ENCODE measurements at places on chromosomes 16 and 17.

GRCh38 chr16:14205666-14206065 is 134.5 kb downstream of the MRTFB start:
- DNase-seq: no peak

- DNase-seq: no peak
These were observed 28.3 kb upstream of the TENT4B start for GRCh38 chr16:50124769-50125168.

GRCh38 chr16:50178491-50178941 is 25.4 kb downstream of the TENT4B start:
- no peak for DNase-seq

GRCh38 chr17:82424001-82424862 is 5.8 kb upstream of the OGFOD3 start:
- peak; percentile 54 for DNase-seq

GRCh38 chr17:2369039-2369438 is 31.7 kb downstream of the SGSM2 start:
- DNase-seq: no peak

- DNase-seq: no peak
These were observed 6.4 kb upstream of the FOXJ1 start for GRCh38 chr17:76147211-76148014.

- no peak for DNase-seq
These were observed 22.3 kb downstream of the DYNLRB2 start for GRCh38 chr16:80563066-80563465.

- no peak for DNase-seq
These were observed 18.0 kb downstream of the B9D1 start for GRCh38 chr17:19344311-19345066.

- DNase-seq: no peak
These were observed 178.3 kb downstream of the CDK5R1 start for GRCh38 chr17:32664936-32665583.

GRCh38 chr17:57366177-57366557 is 109.8 kb downstream of the MSI2 start:
- no peak for DNase-seq

DNA sequence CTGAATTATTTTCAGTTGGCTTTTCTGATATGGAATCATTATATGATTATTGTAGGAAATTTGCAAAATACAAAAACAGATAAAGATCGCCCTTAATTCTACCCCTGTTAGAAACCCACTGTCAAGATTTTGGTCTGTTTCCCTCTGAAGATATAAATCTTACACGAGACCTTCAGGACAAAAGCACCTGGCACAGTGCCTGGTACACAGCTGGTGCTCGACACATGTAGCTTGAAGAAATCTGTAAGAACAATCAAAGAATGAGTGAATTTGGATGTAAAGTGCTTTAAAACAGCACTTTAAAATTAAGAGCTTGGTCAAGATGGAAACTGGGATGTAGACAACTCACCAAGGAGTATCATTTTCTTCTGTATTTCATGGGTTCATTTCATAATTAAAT is 181.1 kb downstream of the C16orf78 start:
- peak; percentile 54 for DNase-seq

GRCh38 chr17:81690066-81690465 is 6.3 kb downstream of the HGS start:
- no peak for DNase-seq

GRCh38 chr16:56450275-56450985 is 702 bp downstream of the NUDT21 start:
- DNase-seq: no peak

Data from spinal cord (tissue), 10 donors.